ENCODE measurements at places on chromosomes 11 and 22.
A peak's percentile ranks its signal among the peaks of the same experiment; 100 is the strongest.

DNA sequence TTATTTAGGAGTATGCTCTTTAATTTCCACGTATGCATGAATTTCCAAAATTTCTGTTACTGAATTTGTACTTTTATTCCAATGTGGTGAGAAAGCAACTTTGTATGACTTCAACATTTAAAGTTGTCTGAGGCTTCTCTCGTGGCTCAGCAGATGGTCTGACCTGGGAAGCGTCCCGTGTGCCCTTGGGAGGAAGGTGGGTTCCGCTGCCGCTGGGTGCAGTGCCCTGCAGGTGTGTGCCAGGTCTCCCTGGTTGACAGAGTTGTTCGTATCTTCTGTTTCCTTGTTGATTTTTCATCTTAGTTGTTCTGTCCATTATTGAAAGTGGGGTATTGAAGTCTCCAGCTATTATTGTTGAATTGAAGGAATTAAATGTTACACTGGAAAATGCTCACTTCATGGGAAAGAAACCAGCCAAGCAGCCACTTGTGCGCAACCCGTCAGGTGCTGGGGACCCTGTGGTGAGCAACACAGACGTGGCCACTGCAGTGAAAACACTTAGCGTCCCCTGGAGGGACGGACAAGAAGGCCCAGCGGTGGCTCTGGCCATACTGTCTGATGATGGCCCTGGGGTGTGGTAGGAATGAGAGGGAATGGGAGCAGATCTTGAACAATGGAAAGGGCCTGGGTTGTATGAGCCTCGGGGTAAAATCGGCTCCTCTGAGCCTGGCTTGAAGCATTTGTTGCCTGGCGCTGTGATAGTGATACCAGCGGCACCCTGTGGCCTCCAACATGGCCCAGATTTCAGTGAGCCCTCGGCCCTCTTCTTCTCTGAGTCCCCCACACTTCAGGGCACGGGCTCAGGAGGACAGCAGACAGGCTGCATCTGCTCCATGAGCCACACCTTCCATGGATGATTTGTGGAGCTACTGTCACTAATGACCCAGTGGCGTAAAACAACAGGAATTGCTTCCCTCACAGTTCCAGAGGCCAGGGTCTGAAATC is 31.5 kb upstream of the KRTAP5-7 start:
- no peak for DNase-seq

DNA sequence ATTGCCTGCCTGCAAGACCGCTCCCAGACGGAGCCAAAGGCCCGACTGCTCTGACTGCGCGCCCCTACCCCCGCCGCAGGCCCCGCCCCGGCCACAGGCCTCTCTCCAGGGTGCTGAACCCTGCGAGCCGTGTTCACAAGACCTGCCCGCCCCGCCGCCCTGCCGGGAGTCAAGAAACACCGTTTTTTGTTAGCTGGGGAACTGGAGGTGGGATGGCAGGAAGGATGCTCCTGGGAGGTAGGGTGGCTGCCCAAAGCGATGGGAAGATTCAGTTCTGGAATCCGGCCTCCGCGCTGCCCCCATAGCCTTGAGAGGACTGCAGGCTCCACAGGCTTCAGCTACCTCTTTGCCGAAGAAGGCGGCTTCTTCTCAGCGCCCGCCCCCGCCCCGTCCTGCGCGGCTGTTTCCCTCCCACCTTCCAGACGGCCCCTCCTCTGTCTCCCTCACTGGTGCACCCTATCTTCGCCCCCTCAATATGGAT is 2.7 kb upstream of the PDE2A start:
- no peak for DNase-seq

GRCh38 chr22:23100124-23100801 is 29.9 kb downstream of the GNAZ start:
- DNase-seq = no peak

DNA sequence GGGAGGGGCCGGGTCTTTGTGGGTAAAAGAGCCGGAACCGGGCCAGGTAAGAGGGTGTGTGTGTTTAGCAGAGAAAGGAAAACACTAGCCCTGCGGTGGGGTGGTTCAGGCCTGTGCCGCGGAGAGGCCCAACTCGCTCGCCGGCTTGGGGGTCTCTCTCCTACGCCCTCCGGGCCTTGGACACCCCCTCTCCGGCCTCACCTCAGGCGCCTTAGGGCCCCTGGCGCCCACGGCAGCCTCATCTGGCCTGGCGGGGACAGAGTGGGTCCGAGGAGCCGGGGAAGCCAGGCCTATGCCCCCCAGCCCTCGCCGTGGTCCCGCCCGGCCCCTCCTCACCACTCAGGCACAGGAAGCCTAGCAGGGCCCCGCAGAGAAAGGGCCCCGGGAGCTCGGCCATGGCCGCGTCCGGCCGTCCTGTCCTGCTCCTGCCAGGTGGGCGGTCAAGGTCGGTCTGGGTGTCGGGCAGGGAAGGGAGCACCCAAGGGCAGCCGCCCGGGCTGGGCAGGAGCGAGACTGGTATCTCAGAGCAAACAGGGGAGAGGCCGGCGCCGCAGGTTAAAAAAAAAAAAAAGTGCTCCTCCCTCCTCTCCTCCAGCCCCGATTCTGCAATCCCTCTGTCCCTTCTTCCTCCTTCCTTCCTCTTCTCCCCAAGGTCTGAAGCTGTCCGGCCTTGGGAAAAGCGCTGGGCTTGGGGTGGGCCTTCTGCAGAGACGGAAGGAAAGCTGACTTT is at the start of gene VSIG2:
Gene VSIG2, minus strand, starts transcription at position 515 of the 730 bp plus-strand sequence. Its CDS starts 118 bp downstream, at position 397.
- no peak for DNase-seq

- DNase-seq = peak; percentile 43
Measured at GRCh38 chr11:73866095-73866579, 10.5 kb downstream of the COA4 start.

GRCh38 chr11:17277024-17277584 is 565 bp downstream of the NUCB2 start:
- DNase-seq = peak; percentile 61

GRCh38 chr22:17921871-17922821 is 102.2 kb downstream of the MICAL3 start:
- no peak for DNase-seq

GRCh38 chr22:20619045-20619892 is 111.9 kb downstream of the MED15 start:
- DNase-seq = no peak

DNA sequence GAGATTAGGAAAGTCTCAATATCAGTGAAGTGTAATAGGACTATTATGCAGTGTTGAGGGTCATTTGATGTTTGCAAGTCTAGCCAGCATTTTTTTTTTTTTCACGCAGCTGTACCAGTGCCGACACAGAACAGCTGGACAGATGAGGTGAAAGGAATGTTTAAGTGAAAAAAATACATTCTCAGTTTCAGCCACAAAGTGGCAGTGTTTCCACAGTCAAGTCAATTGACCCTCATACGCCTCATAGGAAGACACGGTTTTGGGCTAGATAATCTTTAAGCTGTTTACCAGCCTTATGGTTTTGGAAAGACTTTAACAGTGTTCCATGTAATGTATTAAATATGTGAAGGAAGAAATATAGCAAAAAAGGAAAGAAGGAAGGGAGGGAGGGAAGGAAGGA is 349.9 kb upstream of the ANO3 start:
- peak; percentile 70 for DNase-seq

GRCh38 chr11:2128511-2129307 is 10.5 kb downstream of the IGF2 start:
- DNase-seq = no peak

- DNase-seq = no peak
Measured at GRCh38 chr22:36913427-36914389, at the start of gene CSF2RB. Gene CSF2RB, plus strand, starts transcription at chr22:36913628. Its CDS starts 8,580 bp downstream, at chr22:36922208.

GRCh38 chr11:45141631-45142030 is 4.8 kb upstream of the PRDM11 start:
- no peak for DNase-seq

DNA sequence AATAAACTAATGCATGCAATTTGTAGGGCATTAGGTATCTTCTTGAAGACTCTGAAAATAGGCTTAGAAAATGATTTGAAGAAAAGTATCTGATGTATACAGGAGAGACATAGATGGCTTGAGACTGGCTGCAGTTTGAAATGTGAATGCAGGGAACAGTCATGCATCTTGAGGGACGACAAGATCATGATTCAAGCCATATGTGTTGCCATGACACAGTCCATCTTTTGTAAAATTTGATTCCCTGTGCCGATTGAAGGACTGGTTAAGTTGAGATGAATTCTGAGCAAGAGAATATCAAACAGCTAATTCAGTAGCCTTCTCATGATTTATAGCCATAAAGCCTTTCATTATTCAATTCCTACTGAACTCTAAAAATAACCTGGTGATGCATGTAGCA is 231.6 kb downstream of the CASP12 start:
- DNase-seq = no peak
